Umbilical cord (tissue), 2 donors: ENCODE measurements at places on chromosomes 7 and 10.

DNA sequence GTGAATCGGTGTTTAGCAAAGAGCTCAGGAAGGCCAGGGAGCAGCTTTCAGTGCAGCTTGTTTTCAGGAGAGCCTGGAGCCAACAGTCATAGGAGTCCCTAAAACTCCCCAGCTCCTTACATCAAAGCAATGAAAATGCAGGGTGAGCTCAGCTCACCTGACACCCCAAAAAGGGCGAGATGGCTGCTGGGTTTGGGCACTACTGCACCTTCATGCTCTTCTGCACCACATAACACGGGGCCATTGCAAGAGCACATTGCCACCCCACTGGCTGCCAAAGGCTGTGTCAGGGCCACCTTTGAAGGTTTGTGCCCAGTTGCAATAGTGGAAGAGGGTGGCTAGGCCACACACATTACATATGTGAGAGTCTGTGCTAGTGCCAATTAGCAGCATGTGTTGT lies 25.0 kb upstream of the FRMD4A start:
- no peak for DNase-seq

- DNase-seq, result no peak
Observed at GRCh38 chr10:67221939-67222494, 296.2 kb downstream of the LRRTM3 start.

GRCh38 chr10:118207470-118208007 lies 134.6 kb downstream of the FAM204A start:
- DNase-seq, result no peak

- no peak for DNase-seq
Observed at GRCh38 chr7:67343572-67343971, 346.9 kb downstream of the TYW1 start.

GRCh38 chr7:151238924-151239836 lies 6.9 kb downstream of the CHPF2 start:
- no peak for DNase-seq

DNA sequence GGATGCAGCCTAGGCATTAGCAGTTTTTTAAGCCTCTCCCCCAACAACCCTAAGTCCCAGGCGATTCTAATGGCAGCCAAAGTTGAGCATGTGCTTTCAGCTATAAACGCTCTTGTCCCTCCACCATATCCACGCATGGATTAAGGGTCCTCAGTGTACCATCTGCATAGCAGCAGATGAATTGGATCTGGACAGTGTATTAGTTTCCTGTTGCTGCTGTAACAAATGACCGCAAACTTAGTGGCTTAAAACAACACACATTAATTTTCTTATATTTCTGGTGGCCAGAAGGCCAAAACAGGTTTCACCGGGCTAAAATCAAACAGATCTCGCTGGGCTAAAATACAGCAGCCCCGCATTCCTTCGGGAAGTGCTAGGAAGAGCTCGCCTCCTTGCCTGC lies 13.1 kb downstream of the TSPAN33 start:
- no peak for DNase-seq

- peak; percentile 89 for DNase-seq
Observed at GRCh38 chr7:42694894-42695507, 216.9 kb downstream of the C7orf25 start.

DNA sequence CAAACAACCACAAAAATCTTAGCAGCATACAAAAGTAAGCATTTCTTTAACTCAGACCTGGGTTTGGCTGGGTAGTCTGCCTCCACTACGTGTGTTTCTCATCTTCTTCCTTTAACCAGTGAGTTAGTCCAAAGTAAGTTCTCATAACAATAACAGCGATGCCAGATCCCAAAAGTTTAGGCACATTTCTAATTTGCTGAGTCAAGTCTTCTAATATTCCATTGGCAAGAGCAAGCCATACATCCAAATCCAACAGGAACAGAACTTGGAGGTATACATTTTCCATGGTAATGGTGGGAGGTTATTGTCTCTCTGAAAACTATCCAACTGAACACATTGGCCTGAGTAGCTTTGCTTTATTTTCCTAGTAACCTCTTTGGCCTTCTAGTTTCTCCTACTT lies 115.7 kb upstream of the CNTNAP2 start:
- DNase-seq, result no peak

- no peak for DNase-seq
Observed at GRCh38 chr10:51079766-51080165, 5.5 kb downstream of the PRKG1 start.

DNA sequence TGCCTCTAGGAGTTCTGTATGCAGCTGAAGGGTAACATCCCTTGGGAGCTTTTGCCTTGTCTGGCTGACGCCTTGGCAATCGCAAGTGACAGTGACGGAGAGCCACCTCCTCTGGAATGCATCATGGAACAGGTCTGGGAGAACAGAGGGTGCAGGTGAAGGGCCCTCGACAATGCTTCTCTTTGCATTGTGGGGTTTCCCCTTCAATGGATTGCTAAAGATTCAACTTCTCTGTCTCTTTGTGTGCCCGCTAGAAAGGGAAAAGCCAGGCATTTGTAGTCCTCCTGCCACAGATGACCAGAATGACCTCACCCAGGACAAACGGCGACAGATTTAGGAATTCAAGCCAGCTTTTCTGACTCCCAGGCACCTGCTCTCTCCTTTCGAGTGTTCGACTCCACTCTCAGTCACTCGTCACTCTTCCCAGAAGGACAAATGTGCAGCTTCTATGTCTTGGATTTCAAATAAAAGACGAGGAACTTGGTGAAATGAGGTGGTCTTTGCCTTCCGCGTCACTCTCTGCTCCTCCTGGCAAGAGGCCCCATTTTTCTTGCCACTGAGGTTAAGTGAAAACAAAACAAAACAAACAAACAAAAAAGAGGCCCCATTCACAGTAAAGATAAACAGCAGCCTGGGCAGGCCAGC lies 26.1 kb downstream of the IL2RA start:
- DNase-seq, result no peak

DNA sequence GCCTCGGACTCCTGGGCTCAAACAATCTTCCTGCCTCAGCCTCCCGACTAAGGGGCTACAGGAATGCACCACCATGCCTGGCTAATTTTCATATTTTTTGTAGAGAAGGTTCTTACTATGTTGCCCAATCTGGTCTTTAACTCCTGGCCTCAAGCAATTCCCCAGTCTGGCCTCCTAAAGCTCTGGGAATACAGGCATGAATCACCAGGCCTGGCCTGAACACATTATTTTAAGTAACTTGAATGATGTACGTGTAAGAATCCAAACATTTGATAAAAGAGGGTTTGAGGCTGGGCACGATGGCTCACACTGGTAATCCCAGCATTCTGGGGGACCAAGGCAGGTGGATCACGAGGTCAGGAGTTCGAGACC lies 13.0 kb upstream of the BAMBI start:
- peak; percentile 92 for DNase-seq

GRCh38 chr10:108691126-108691525 lies 1232.2 kb downstream of the XPNPEP1 start:
- no peak for DNase-seq

GRCh38 chr10:120578890-120579289 lies 121.9 kb downstream of the PLPP4 start:
- no peak for DNase-seq

GRCh38 chr10:12735843-12736462 lies 265.6 kb downstream of the CCDC3 start:
- no peak for DNase-seq

DNA sequence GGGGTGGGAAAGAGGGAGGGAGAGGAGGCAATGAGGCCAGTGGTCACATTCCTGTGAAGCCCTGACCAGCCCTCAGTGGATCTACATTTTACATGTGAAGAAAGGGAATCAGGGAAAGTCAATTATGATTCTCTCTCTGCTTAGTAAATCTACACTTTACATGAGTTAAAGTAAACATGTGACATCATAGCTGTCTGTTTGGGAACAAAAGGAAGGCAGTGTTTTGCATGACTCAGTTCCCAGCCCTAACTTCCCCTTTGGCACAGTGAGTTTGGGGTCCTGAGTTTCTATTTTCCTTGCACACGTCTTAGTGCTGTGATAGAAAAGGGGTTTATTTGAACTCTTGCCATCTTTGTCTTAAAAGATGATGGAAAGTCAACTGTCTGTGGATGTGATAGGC lies 615.1 kb downstream of the SDK1 start:
- DNase-seq, result no peak

DNA sequence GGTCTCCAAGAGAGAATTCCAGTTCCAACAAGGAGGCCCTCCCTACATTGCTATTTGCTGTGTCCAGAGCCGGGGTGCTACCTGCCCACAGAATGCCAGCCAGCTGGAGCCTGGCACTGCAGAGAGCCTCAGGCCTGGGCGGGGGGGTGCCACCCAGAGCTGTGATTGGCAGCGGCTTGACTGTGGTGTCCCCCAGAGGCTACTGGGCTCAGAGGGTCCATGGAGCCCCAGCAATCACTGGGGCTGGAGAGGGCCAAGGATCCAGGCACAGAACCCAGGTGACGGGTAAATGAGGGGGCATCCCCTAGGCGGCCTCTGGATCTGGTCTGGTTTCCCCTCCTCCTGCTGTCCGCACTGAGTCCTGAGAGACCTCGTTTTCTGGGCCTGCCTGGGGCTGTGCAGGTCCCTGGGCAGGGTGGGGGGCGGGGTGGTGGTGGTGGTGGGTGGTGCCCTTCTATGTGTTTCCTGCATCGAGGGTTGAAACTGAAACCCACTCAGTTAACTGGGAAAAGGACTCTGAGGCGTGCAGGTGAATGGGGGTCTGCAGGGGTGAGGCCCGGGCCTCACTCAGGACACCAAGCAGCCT lies 12.6 kb downstream of the DPYSL4 start:
- no peak for DNase-seq
